ENCODE measurements at places on chromosomes 1 and 21. TPM values are rescaled to one million over a fixed set of nuclear protein-coding genes. Genes with fewer than 3 reads are reported as not detected.

ZNF648 gene
- not detected for total RNA-seq

ADAM30 gene
- total RNA-seq: not detected

LCA5L gene
- total RNA-seq: 0.66 TPM

SEC16B gene
- 1.0 TPM for total RNA-seq

PADI1 gene
- total RNA-seq: not detected

IFI16 gene
- 134 TPM for total RNA-seq

SERTAD4 gene
- 0.17 TPM for total RNA-seq

TDRKH gene
- total RNA-seq: 5.6 TPM

SPATA1 gene
- total RNA-seq: 1.7 TPM

WNT2B gene
- total RNA-seq: 1.5 TPM

SHE gene
- under 0.01 TPM for total RNA-seq

RBM11 gene
- total RNA-seq: 0.17 TPM

CR1 gene
- total RNA-seq: not detected

NCAM2 gene
- 8.5 TPM for total RNA-seq

TLR5 gene
- 0.77 TPM for total RNA-seq

FAM177B gene
- total RNA-seq: not detected

HSD17B7 gene
- total RNA-seq: 50.4 TPM

ZNF695 gene
- total RNA-seq: 2.6 TPM

EPS15 gene
- 75.5 TPM for total RNA-seq

CGN gene
- total RNA-seq: under 0.01 TPM

PTPRC gene
- under 0.01 TPM for total RNA-seq

GPR37L1 gene
- not detected for total RNA-seq

FCRL4 gene
- total RNA-seq: not detected
